ENCODE measurements at places on chromosomes 11 and 22.

- no peak for DNase-seq
These were observed 8.5 kb downstream of the SIK3 start for GRCh38 chr11:117089685-117090084.

- no peak for DNase-seq
These were observed 74.1 kb downstream of the ADM start for GRCh38 chr11:10379022-10379421.

- DNase-seq, result no peak
These were observed 505 bp downstream of the NUDT22 start for GRCh38 chr11:64226507-64227051.

- no peak for DNase-seq
These were observed 54.1 kb upstream of the UBASH3B start for GRCh38 chr11:122601141-122602125.

GRCh38 chr22:17384612-17385330 is 15.5 kb downstream of the CECR2 start:
- no peak for DNase-seq

GRCh38 chr11:126841999-126842398 is 158.6 kb downstream of the KIRREL3 start:
- no peak for DNase-seq

DNA sequence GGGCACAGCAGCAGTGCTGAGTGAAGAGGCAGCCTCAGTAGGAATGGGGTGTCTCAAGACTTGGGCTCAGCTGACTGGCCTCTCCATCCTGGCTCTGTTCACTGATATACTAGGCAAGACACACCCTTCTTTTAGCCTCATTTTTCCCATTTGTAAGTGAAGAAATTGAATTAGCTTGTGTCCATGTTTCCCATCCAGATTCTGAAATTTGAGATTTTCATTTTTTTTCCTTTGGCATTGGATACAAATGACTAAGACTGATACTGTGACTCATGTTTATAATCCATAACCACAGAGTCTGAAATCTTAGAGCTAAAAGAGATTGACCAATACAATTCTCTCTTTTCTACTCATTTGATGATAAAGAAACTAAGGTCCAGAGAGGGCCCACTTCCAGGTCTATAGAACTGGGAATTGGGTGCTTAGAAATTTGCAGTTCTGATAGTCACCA is 110.9 kb downstream of the KCNC1 start:
- DNase-seq, result no peak

DNA sequence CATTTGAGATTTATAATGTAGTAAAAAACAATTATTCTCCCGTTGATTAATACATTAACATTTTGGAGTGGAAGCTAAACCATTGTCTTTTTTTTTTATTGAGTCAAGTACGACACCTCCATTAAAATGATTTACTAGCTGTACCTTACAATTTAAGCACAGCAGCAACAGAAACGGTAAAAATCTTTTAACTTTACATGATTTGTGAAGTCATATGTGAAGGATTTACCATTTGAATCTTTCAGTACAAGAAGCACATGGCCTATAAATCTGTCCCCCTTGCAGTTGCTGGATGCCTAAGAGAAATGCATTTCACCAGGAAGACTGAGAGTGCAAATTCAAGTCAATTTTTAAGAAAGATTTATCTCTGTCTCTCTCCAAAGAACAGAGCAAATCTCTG is 324.6 kb downstream of the CADM1 start:
- no peak for DNase-seq

DNA sequence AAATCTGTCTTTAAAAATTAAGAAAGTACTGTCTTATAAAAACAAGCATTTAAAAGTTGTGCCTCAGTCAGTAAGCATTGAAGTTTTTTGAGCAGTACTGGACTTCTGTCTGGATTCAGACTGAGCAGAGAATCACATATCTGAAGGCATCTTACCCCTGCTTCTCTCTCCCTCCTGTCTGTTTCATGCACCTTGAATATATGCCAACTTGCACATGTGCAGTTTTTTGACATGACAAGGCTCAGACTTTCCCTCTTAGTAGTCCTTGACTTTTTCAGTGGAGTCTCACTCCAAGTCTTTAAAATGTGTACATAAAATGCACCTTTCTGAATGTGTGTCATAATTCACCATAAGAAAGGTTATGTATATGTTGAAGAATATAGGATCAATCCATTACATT is 19.8 kb downstream of the SPECC1L start:
- DNase-seq, result no peak

Measured in stimulated activated CD8-positive, alpha-beta memory T cell treated with anti-CD3 and anti-CD28 coated beads, Interleukin-7, amount 100 ng/mL, for 1 hour (primary cell).